Activated T-helper 17 cell treated with anti-CD3 and anti-CD28 coated beads, Interleukin-2, amount 50 U/mL, for 72 hours (primary cell): ENCODE measurements at places on chromosomes 5 and 9.

DNA sequence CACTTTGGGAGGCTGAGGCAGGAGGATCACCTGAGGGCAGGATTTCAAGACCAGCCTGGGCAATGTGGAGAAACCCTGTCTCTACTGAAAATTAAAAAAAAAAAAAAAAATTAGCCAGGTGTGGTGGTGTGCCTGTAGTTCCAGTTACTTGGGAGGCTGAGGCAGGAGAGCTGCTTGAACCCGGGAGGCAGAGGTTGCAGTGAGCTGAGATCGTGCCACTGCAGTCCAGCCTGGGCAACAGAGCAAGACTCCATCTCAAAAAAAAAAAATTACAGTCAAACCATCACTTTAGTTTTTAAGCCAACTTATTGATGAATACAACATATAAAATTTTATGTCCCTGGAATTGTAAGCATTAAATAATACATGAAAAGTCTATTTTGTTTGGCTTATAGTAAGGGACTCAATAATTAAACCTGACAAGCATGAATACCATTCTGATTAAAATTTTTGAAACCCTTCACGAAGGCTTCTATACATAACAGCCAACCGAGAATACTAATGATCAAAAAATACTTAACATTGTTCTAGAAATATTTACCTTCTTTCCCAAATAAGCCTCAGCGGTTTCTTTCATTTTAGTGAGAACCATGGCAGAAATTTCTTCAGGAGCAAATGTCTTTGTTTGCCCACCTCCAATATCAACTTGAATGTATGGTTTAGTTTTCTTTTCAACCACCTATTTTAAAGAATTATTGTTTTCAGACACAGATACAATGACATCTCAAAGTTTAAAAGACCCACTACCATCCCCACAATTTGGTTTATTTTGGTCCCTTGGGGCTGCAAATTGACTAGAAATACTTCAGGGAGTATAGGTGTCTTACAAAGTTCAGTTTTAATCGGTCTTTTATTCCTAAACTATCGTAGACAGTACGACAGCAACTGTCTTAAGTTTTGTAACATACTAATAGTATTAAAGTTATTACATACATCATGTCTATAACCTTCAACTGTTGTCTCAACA, 1.2 kb downstream of the HSPA5 start:
- ATAC-seq, result no peak

- ATAC-seq, result no peak
Observed at GRCh38 chr9:114093761-114094505, 5.2 kb downstream of the KIF12 start.

GRCh38 chr9:121968056-121968455, 125.1 kb downstream of the TTLL11 start:
- no peak for ATAC-seq

GRCh38 chr9:126123927-126124326, 202.7 kb upstream of the MVB12B start:
- no peak for ATAC-seq

DNA sequence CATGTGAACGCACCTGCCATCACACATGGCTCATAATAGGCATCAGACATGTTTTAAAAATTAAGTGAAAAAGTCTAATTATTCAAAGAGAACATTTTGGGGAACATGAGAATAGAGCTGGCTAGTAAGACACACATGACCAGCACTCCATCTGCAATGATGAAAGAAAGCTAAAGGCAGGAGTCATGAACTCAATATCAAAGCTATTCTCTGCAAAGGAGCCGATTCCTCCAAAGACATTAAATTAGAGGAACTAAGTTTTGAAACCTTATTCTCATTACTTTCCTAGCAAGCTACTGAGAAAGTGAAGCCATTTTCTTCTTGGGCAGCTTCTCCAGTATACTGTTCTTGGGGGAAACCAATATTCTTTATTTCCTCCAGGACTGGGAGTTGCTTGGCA, 172.0 kb downstream of the CRB2 start:
- no peak for ATAC-seq

- ATAC-seq, result no peak
Observed at GRCh38 chr5:82561797-82562196, 283.6 kb upstream of the RPS23 start.

GRCh38 chr9:102550266-102550665, 444.9 kb upstream of the CYLC2 start:
- no peak for ATAC-seq

DNA sequence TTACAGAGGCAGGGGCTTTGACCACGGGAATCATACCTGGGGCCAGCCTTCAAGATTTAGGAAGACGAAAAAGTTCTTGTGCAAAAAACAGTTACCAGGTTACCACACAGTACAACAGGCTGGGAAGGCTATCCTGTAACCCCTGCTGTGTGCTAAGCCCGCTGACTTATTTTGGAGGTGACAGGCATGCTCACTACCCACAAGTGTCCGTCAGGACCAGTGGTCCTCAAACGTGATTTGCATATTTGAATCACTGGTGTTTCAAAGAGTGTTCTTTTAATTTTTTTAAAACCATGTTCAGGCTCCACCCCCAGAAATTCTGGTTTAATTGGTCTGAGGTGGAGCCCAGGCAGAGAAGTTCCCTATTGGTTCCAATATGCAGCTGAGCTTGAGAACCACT, 146.6 kb downstream of the TTLL11 start:
- no peak for ATAC-seq

GRCh38 chr5:177310757-177311391, 824 bp downstream of the MXD3 start:
- no peak for ATAC-seq

GRCh38 chr5:176736301-176736930, 73.9 kb upstream of the UNC5A start:
- no peak for ATAC-seq

DNA sequence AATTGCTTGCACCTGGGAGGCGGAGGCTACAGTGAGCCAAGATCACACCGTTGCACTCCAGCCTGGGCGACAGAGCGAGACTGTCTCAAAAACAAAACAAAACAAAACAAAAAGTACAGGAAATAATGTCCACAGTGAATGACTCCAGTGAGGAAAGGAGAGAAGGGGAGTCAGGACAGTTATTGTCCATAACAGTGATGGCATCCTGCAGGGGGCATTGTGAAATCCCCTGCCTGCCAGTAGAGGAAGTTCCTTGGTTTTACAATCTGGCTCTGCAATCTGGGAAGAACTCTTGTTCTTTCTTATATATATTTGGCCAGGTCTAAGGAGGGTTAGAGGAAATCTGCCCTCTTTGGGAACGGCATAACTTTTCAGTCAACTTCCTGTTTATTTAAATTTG, 8.2 kb downstream of the SH3GL2 start:
- ATAC-seq, result no peak

- ATAC-seq, result no peak
Observed at GRCh38 chr5:81530919-81531318, 137.0 kb upstream of the ACOT12 start.

- no peak for ATAC-seq
Observed at GRCh38 chr9:136666372-136667213, 3.9 kb downstream of the EGFL7 start.

- peak; percentile 9 for ATAC-seq
Observed at GRCh38 chr9:35814106-35814840, 569 bp downstream of the HINT2 start.

GRCh38 chr9:124005029-124005771, 6.4 kb upstream of the LHX2 start:
- ATAC-seq, result no peak

DNA sequence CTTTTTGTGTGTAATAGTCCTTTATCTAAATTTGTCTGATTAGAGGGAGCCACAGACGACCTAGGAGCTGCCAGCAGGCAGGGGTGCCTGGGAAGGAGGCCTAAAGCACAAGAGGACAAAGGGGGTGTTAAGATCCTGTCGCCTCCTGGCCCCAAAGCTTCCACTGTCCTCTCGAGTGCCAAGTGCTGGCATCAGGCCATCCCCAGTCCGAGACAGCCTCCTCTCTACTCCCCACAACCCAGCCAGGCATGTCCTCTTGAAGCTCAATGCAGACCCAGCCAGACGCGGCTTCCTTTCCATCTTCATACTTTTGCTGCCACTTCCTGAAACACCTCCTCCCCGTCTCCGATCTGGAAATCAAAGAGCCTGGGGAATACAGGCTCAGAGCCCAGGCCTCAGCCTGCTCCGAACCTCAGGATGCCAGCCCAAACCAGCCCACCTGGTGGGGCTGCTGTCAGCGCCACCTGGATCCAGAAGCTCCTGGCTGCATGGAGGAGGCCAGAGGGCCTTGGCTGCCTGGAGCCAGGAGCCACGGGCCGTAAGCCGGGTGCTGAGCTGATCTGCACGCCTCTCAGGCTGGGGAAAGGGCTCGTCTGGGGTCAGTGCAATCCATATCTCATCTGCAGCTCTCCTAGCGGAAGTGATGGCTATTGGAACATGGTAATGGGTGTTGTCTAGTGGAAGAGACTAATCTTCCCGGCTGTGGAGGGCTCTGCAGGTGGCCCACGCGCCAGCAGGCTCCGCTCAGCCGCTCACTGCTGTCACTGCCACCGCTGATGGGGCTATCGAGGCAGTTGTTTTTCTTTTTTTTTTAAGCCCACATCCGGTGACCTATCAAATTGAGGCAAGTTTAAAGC, 60.2 kb upstream of the FUBP3 start:
- ATAC-seq, result no peak

DNA sequence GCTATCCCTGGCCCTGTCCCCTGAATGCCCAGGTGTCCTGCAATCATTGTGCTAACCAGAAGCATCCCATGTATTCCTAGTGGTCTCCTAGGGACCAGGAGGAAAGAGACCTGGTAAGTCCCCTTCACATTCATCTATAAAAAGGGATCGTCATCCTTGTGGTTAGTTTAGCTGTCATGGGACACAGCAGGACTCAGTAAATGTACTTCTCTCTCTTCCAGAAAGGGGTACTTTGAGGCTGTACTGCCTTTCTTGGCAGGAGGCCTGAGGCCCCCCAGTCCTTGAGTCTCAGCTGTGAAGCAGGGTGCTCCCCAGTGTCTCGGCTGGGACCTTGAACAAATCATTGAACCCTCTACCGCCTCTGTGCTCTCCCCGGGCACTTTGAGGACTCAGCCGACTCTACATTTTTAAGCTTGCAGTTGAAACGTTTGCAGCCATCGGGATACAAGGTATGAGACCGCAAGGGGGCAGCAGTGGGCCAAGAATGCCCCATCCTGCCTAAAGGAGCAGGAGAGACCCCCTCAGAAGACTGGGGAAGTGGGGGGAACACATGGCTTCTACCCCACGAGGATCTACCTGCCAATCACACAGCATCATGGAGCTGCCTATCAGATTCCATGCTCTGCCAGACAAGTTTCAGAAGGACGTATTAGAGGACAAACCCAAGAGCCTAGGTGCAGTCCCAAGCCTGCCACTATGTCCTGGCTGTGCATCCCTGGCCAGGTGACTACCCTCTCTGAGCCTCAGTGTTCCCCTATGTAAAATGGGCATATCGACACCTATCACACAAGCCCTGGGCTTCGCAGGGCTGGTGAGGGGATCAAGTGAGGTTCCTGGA, 2.4 kb upstream of the PHYKPL start:
- ATAC-seq, result no peak

- no peak for ATAC-seq
Observed at GRCh38 chr9:81791076-81791475, 101.7 kb upstream of the TLE1 start.

DNA sequence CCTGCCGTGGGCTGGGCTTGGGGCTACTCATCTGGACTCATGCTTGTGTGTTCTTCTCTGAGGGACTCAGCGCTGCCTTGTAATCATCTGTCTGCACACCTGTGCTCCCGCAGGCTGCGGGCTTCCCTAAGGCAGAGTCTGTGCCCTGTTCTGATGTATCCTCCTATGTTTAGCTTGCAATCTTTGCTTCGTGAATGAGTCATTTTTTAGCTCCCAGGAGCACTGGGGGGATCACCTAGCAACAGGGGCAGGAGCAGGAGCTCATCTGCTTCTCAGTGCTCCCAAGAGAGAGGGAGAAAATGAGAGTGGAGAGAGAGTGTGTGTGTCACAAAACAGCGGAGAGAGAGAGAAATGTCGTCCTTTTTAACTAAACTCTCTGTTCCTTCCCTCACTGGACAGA, 202.4 kb upstream of the ZNF618 start:
- ATAC-seq, result no peak

- no peak for ATAC-seq
Observed at GRCh38 chr9:83061990-83062650, 822 bp downstream of the RASEF start.

DNA sequence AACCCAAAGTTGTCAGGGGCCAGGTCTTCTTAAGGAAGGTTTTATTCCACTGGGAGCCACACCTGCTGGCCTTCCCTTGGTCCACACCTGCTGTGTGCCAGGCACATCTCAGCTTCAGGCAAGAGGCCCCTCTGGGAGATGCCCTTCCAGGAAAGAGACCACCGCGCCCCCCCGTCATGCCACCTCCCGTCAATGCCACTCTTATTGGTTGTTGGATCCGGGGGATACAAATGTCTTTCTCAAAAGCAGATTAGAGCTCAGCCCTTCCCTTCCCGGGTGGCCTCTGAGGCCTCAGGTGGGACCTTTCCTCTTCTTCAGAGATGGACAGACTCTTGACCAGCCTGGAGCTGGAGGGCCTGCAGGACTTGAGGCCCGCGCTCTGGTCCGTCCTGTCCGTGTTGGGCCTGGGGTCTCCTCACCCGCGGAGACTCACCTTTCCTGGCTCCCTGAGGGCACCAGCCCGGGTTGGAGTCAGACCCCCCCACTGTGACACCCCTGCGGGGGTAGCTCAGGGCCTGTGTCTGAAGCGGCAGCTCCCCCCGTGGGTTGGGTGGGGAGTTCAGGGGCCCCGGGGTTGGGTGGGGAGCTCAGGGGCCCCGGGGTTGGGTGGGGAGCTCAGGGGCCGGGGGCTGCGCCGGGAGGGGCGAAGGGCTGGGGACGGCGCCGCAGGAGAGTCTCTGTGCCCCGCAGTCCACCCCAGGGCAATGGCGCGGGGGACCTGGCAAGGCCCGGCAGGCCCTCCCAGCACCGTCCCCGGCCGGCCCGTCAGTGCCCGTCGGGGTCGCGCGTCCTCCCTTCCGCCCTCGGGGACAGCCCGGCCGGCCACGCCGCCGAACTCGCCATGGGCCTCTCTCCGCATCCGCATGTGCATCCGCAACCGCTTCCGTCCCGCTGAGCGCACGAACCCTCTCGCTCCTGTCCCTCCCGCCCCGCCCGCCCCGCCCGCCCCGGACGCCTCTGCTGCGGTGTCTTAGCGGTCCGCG, 3.7 kb upstream of the SLC9A3 start:
- ATAC-seq, result peak; percentile 32

GRCh38 chr9:1946526-1947283, 68.4 kb upstream of the SMARCA2 start:
- no peak for ATAC-seq

DNA sequence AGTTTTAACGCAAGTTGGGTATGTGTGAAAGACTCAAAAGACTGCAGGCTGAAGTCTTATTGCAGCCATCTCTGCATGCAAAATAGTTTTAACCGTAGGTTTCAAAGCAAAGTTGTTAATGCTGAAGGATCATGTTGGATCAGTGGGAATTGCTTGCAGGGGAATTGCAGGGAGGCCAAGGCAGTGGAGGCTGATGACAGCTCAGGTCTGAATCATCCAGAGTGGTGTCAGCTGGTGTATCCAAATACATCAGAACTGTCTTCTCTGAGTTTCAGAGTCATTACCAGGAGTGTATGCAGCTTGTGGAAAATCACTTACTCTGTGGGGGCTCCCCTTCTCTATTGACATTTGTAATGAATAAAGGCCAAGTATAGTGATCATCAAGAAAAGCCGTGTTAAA, 435.7 kb downstream of the SH3GL2 start:
- ATAC-seq, result no peak
